ENCODE measurements at places on chromosomes 7 and 10. TPM values are rescaled to one million over a fixed set of nuclear protein-coding genes. Genes with fewer than 3 reads are reported as not detected.

The GHRHR gene
- total RNA-seq: not detected

The OR9A2 gene
- total RNA-seq: not detected

The SPDYE2 gene
- not detected for total RNA-seq

The NXPH1 gene
- total RNA-seq: not detected

The ST7 gene
- 29.3 TPM for total RNA-seq
